Hypothalamus (tissue), 51 donors: ENCODE measurements at places on chromosomes 3 and 15.
A peak's percentile ranks its signal among the peaks of the same experiment; 100 is the strongest.

- DNase-seq = no peak
These were observed 14.7 kb downstream of the SLC6A1 start for GRCh38 chr3:11006986-11007933.

DNA sequence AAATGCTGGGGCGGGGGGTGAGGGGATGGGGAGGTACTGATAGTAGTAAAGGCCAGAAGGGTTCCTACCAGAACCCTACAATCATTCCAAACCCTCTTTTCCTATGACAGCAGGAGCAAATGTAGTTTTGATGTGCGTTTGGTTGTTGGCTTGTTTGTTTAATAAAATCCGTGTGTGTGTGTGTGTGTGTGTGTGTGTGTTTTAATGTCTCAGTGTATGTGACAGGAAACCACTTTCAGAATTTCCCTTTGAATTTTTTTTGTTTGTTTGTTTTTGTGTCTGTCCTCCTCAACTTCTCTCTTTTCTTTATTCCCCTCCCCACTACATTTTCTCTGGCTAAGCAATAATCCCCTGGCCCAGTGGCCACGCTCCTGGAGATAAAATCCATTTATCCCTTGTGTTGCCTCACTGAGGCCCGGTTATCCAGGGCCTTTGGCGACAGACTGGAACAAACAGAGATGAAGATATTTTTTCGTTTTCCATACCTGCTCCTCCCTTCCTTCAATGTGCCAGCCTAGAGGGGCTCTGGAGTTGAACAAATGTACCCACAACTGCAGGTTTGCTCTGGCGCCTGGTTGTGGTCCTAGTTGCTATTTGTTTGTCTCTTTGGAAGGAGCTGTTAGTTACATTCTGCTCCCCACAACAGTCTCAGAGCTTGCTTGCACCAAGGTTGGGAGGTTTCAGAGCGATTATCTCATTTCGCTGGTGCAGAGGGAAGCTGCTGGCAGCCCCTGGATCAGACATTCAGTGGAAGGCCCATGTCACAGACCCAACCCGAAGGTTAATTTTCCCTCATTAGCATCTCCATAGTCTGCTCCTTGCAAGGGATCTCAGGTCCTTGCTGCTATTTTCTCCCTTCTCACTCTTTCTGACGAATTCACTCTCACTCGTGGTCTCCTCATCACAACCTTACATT, 17.9 kb downstream of the NR2F2 start:
- no peak for DNase-seq

DNA sequence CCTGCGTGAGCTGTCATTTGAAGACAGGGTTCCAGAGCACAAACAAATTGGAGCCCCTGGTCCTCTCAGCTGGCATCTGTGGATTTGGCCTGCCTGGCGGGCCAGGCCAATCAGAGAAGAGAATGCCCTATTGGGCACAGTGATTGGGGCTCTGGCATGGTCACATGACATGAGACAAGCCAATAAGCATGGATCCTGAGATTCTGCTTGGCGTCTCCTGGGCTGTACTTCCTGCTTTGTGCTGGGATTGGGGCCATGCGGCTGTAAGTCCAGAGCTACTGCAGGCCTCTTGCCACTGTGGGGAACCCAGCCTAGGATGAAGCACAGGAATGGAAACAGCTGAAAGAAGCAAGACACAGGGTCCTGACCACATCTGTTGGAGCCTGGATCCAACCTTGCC, 121.4 kb downstream of the FBLN2 start:
- no peak for DNase-seq

DNA sequence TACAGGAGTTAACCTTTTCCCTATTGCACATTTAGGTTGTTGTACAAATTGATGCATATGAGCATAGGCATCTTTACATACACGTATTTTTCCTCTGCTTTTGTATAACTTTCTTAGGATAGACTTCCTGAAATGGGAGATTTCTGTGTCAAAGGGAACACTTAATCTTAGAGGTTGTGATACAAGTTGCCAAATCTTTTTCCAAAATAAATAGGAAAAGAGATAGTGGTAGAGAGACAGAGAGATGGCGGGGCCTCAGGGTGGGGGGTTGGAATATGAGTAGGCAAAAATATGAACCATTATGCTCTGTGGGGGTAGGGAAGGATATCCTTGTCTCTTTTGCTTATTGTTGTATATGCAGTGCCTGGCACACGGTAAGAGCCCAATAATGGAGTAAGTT, 70.7 kb upstream of the UBE2E1 start:
- DNase-seq = no peak

GRCh38 chr3:99126316-99126715, 224.8 kb upstream of the DCBLD2 start:
- DNase-seq = no peak

DNA sequence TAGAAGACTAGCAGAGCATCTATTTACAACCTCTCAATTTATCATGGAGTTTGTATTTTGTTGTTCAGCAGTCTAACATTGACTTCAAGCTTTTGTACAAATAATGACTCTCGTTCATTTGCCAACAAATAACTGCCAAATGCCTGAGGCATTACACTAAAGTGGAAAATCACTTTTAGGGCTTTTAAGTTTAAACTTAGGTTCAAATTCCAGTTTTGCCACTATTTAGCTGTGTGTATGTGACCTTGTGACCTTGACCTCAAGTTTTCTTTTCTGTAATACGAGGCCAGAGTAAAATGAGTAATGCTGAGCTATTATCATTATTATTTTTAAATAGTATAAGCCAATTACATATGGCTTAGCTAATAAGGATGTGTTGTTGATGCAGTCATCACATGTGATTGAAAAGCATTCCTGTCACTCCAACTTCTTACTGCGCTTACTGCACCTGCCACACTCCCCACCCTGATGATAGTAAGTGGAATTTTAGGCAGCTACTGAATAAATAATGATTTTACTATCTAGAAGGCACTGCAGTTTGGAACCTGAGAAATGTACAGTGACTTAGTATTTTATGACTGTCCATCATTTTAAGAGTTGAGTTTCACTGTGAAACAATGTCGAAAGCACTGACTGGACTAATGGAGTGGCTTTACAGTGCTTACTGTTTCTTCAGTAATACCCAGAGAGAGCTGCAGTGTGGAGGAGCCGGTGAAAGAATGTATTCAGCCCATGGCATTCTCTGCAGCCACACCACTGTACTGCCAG, 16.3 kb downstream of the ARL8B start:
- no peak for DNase-seq

DNA sequence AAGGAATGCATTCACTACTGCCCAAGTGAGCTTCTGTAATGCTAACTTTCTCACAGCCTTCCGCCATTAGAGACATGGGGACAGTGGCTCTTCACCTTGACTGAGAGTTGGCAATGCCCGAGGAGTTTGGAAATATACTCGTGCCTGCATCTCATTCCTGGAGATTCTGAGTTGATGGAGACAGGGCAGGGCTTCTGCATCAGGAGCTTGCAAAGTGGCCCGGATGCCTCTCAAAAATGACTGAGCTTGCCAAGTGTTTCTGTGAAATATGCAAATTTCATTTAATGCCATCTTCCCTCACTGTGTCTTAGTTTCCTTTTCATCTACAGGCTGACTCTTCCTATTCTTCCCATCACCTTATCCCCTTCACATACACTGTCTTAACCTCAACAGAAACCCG, 346.2 kb downstream of the GRM7 start:
- no peak for DNase-seq

DNA sequence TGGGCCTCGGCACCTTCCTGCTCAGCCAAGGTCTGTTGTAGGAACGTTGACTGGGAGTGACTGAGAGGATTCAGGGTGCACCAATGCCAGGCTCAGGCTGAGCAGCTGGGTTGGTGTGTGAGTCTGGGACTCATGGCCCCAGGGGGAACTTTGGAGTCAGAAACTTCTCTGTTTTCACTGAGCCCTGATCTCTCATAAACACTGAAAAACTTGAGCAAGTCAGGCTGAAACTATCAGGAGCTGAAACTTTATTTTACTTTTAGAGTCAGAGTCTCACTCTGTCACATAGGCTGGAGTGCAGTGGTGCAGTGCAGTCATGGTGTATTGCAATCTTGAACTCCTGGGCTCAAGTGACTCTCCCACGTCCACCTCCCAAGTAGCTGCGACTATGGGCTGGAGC, 3.0 kb downstream of the TRAK1 start:
- no peak for DNase-seq

- DNase-seq = no peak
These were observed 18.7 kb upstream of the DCBLD2 start for GRCh38 chr3:98920166-98920565.

GRCh38 chr3:124882816-124883747, 4.1 kb downstream of the ITGB5 start:
- DNase-seq = no peak

GRCh38 chr15:39501366-39502081, 79.4 kb upstream of the THBS1 start:
- DNase-seq = no peak

GRCh38 chr3:31254483-31254882, 278.2 kb upstream of the STT3B start:
- DNase-seq = no peak

DNA sequence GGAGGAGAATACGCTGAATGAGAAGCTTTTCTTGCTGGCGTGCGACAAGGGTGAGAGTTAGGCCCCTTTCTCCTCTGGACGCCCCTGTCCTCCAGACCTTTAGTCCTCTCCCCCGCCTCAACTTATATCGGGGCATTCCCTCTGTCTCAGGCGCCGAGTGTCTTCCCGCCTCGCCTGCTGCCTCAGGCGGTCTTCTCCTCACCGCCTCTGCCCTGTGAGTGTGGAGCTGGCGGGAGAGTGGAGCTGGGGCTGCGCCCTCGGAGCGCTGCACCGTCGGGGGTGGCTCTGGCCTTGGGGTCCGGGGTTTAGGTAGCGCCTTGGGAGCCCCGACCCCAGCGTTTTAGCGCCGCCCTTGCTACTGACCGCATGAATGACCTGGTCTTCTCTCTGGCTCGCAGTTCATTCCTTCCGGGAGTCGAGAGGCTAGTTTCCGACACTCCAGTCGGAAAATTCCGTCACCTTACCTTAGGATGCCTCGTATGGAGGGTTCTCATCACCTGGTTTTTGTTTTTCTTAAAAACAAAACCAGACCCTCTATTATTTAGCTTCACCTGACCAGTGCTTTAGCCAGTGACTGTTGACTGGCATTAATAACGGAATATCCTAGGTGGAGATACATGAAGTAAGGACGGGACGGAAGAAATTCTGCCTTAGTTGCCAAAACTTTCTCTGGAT, 985 bp downstream of the TRPC1 start:
- DNase-seq = peak; percentile 13

DNA sequence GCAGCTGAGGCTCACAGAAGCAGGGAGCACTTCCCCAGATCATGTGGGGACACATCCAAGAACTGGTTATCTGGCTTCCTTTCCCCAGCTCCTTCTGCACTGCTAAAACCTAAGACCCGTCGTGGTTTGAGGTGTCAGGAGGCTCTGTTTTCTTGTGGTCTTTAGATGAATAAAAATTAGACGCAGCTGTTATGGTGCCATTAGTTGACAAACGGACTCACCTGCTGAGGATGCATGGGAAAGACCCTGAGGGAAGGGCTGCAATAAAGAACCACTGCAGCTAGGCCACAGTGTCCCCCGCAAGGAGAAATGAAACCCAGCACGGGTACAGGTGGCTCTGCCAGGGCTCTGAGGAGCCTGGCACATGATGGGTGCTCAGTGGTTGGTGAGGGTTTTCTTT, 99.4 kb downstream of the IQSEC1 start:
- DNase-seq = no peak

GRCh38 chr3:48155122-48155521, 33.1 kb downstream of the CDC25A start:
- DNase-seq = no peak
